ENCODE measurements at places on chromosomes 1 and 21. TPM values are rescaled to one million over a fixed set of nuclear protein-coding genes. Genes with fewer than 3 reads are reported as not detected.

KRTAP10-4 gene
- not detected for total RNA-seq

CR1 gene
- 1.1 TPM for total RNA-seq

DNA sequence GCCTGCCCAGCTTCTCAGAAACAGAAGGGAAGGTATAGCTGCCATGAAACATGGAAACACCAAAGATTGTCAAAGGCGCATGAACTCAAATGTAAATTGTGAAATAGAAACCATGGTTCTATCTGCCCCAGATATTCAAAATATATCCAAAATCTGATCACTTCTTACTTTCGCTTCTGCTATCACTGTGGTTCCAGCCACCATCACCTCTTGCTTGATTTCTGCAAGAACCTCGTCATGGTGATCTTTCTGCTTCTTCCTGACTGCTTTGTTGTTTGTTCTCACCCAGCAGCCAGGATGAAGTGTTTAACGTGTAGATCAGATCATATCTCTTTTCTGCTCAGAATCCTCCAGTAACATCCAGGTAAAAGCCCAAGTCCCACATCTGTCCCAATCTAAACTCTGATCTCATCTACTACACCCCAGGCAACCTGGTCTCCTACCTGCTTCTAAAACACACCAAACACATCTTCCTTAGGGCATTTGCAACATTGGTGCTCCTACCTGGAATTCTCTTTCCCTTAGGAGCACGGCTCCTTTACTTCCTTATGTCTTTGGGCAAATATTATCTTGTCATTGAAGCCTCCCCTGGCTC lies 10.5 kb upstream of the LMO4 start:
- no peak overlapping the region for H3K27ac ChIP-seq
- no peaks in the 10 kb centered on the region for H3K4me1 ChIP-seq
- DNase-seq = no peak
- H3K4me3 ChIP-seq = no peak overlapping the region
- H3K36me3 ChIP-seq = no peaks in the 10 kb centered on the region

- peaks cover 2% of the 10 kb centered on the region for H3K4me1 ChIP-seq
- no peak overlapping the region for H3K27ac ChIP-seq
- no peak overlapping the region for H3K4me3 ChIP-seq
- DNase-seq = no peak
- H3K27me3 ChIP-seq = no peaks in the 10 kb centered on the region
These were observed 31.7 kb upstream of the ITLN1 start for GRCh38 chr1:160916666-160917065.

All from heart right ventricle (tissue), 16 donors.